Germinal center (tissue), 1 donor: ENCODE measurements at places on chromosomes 5 and 9.
A peak's percentile ranks its signal among the peaks of the same experiment; 100 is the strongest.

GRCh38 chr5:127089191-127089590 is 15.9 kb upstream of the C5orf63 start:
- no peak for DNase-seq

- no peak for DNase-seq
Observed at GRCh38 chr5:135069016-135069770, 35.2 kb upstream of the PITX1 start.

- DNase-seq = no peak
Observed at GRCh38 chr5:178387856-178388190, 155.2 kb upstream of the PHYKPL start.

GRCh38 chr5:53008751-53009150 is 19.6 kb downstream of the ITGA2 start:
- no peak for DNase-seq

GRCh38 chr9:122263699-122264349 is 816 bp downstream of the RBM18 start:
- no peak for DNase-seq

DNA sequence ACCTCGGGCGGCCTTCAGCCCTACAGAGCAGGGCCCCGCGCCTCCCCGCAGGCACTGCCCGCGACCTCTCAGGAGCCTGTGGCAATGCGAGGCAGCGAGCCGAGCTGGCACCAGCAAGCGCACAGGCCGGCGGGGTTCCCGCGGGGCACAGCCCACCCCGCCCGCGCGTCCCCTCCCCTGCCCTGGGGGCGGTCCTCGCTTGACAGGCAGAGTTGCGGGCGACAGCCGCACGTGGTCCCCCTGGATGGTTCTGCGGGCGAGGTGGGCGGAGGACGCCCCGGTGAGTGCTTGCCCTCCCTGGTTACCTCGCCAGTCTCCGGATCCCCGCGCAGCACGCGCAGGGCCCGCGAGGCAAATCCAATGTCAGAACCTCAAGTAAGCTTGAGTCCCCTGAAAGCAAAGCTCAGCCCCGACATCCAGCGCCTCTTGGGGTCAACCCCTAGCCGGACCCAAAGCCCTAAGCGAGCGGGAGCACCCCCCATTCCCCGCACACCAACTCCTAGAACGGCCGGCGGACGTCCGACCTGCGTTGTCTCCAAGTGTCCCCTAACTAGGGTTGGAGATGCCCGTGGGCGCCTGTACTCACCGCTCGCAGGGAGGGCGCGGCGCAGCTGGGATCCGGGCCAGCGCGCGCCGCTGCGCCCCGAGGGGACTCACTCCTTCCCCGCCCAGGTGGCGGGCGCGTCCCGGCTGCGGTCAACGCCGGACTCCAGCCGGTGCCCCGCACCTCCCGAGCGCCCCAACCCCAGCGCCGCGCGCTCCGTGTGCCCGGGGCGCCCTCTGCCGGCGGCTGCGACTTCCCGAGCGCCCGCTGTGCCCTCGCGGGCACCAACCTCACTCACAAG is at the start of gene DRD1:
Gene DRD1, minus strand, starts transcription at position 123 of the 845 bp plus-strand sequence. CDS start 1,083 bp downstream, outside the sequence.
- peak; percentile 66 for DNase-seq

DNA sequence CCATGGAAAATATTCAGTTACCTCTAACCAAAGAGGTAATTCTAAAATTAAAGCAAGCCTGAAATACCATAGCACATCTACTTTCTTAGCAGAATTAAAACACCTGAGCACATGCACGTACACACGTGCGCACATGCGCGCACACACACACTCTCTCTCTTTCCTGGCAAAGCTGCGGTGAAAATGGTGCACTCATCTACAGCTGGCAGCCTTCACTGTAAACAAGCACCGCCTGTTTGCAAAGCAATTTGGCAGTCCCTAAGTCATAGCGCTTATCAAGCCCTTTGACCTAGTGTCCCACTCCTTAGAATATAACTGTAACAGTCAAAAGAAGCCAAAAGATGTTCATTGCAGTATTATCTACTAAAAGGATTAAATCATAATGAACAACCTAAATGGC is 278.7 kb downstream of the DENND1A start:
- no peak for DNase-seq

DNA sequence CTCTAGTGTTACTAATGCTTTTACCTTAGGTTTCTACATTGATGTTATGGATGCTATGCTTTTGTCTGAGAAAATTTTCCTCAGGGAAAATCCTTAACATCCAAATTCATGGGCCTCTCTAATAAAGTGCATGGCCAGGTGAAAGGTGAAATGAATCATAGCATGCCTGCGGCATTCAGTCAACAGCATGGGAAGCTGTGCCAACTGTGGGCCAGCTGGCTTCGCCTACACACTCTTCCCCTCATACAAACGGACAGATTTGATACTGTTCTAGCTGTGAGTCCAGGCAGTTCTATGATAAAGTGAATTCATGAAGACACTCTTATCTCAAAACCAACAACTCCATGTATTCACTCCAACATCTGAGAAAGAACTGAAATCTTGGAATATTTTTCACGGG is 374.1 kb downstream of the PLK2 start:
- DNase-seq = no peak

GRCh38 chr9:26054600-26055520 is 376.6 kb upstream of the TUSC1 start:
- no peak for DNase-seq

DNA sequence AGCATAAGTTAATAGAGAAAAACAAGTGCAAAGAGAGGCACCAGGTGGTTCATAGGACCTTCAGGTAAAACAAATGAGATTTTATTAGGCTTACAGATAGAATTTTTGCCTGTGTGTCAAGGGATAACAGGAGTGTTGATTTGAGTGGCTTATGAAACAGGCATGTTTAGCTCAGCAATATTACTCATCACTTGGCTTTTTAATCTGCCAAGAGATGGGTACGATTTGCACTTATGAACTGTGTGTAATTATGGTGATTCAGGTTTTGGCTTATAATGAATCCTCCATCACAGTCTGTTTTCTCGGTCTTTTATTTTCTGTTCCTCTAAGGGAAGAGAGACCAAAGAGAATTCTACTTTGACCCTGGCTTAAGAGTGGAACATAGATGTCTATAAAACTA is 199.3 kb downstream of the DMRTA1 start:
- DNase-seq = no peak

DNA sequence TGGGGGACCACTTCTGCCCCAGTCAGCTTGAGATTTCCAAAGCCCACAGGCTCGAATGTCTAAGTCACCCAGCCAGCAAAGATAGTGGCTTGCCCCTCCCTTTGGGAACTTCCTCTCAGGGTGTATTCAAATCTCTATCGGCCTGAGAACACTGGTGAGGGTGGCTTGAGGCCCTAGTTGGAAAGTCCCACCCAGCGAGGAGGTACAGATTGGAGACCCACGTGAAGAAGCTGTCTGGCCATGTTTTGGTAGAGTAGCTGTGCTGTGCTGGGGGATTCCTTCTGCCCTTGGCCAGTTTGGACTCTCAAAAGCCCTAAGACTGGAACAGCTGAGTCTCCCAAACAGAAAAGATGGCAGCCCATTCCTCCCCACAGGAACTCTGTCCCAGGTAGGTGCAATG is 172.7 kb upstream of the RIOK2 start:
- DNase-seq = peak; percentile 6

DNA sequence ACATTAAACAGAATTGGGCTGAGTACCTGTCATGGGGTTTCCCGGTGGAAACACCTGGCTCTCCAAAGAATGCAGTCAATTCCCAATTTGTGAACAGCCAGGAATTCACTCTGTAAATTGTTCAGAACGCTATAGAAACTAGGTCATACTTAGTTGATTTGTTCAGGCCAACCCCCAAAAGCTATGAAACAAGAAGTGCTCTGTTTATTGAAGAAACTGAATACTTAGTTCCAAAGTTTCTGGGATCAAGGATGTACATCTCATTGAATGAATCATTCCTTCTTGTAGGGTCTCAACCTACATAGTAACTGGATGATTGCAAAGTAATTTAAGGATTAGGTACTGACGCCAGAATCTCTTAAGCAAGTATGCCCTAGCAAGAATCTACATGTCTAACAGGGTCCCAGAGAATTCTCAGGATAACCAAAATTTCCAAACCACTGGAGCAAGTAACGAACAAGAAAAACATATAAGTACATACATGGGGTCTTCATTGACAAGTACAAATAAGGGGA is 659 bp upstream of the TUSC1 start:
- DNase-seq = no peak

GRCh38 chr9:734831-735511 is 106.5 kb upstream of the DMRT1 start:
- no peak for DNase-seq

DNA sequence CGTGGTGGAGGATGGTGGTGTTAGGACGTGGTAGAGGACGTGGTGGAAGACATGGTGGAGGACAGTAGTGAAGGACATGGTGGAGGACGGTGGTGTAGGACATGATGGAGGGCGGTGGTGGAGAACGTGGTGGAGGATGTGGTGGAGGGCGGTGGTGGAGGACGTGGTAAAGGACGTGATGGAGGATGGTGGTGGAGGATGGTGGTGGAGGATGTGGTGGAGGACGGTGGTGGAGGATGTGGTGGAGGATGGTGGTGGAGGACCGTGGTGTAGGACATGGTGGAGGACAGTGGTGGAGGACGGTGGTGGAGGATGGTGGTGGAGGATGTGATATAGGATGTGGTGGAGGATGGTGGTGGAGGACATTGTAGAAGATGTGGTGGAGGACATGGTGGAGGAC is 67.6 kb downstream of the S1PR3 start:
- DNase-seq = no peak

GRCh38 chr9:6681957-6682501 is 36.5 kb upstream of the GLDC start:
- no peak for DNase-seq

- peak; percentile 33 for DNase-seq
Observed at GRCh38 chr5:150122158-150122510, 33.5 kb downstream of the PDGFRB start.

DNA sequence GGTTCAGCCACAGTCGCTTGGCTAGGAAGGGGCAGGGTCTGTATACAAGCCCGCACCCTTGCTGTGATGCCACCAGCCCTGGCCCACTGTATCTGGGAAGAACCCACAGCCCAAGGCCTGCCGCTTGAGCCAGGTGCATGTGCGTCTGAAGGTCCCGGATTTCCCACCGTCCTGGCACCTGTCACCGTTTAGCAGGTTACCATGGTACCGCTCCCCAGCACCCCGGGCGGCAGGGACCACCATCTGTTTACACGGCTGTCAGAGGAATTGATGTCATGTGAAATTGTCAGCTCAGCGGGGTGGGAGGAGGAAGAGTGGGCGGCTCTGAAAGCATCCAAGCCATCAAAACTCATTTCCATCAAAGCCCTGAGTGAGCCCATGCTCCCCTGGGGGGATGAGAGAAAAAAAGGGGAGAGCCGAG is 92.7 kb downstream of the HRH2 start:
- no peak for DNase-seq

DNA sequence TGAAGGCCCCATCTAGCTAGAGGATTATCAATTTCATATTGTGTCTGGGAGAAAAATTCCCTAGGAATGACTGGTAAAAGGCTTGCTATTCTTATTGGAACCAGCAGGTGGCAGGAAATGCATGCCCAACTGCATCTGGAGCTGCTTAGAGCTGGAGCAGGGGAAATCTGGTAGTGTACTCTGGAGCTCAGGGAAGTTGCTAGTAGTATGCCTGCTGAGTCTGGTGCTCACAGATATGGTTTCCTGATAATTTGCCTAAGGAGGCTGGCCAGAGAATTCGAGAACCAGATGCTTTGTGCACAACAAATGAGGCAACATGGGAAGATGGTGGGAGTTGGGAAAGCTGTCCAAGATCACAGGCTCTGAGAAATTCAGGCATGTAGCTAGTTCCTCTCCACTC is 53.7 kb downstream of the G3BP1 start:
- peak; percentile 24 for DNase-seq

GRCh38 chr5:178078197-178079010 is 34.9 kb upstream of the N4BP3 start:
- DNase-seq = no peak

- DNase-seq = no peak
Observed at GRCh38 chr5:53873235-53873634, 312.8 kb downstream of the NDUFS4 start.

DNA sequence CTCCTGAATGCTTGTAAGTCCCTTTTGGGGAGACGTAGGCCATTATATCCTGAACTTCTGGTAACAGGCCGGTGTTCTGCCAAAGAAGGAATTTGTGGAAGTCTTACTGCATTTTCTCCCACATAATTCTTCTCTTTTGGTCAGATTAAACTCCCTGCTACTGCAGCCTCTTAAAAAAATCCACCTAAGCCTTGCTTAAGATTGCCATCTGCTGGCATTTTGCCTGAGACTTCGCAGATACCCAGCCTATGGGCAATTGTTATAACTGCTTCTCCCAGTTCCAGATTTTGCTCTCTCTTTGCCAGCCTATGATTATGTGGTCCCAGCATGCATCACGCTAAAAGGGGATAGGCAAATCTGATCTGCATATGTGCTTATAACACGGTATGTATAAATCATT is 391.6 kb upstream of the CHD1 start:
- no peak for DNase-seq

DNA sequence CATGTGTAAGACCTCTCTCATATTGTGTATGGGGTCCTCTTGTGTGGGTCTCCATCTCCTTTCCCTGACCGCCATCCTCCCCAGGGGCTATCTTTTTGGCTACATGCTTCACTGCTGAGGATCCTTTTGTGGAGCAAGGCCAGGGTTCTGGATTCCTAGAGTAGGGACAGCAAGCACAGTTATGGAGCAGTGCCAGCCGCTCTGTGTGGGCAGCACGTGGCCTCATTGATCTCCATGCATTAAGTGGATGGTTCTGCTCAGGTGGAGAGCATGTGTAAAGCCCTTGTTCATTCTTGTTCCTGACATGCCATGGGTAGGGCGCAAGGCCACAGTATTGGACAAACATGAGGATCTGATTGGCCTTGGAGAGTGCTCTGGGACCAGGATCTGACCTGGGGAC is 8.9 kb downstream of the PHF2 start:
- DNase-seq = no peak

GRCh38 chr5:41686191-41686590 is 175.8 kb upstream of the PLCXD3 start:
- no peak for DNase-seq

- no peak for DNase-seq
Observed at GRCh38 chr5:9245071-9245470, 300.8 kb downstream of the SEMA5A start.

GRCh38 chr5:956941-957747 is 51.5 kb upstream of the NKD2 start:
- no peak for DNase-seq

DNA sequence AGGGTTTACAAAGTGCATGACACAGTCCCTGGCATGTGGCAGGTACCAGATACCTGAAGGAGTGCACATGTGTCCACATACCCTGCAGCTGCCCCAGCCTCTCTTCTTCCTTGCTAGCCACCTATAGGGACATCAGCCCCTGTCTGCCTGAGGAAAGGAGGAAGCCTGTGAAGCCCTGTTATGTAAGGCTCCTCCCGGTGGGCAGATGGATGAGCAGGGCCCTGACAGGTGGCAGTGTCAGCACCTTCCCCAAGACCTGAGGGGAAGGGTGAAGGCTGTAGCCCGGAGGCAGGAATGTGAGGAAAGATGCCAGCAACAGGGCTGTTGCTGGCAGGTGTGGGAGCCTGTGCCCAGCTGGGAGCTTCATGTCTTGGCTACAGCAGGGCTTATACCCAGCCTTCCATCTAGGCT is 21.7 kb downstream of the TCF7 start:
- no peak for DNase-seq

GRCh38 chr9:110192531-110193261 is 15.3 kb downstream of the C9orf152 start:
- DNase-seq = no peak
